Activated CD4-positive, alpha-beta T cell treated with anti-CD3 and anti-CD28 coated beads, Interleukin-2, amount 50 U/mL, for 16 hours (primary cell): ENCODE measurements at places on chromosomes 2 and 18.

DNA sequence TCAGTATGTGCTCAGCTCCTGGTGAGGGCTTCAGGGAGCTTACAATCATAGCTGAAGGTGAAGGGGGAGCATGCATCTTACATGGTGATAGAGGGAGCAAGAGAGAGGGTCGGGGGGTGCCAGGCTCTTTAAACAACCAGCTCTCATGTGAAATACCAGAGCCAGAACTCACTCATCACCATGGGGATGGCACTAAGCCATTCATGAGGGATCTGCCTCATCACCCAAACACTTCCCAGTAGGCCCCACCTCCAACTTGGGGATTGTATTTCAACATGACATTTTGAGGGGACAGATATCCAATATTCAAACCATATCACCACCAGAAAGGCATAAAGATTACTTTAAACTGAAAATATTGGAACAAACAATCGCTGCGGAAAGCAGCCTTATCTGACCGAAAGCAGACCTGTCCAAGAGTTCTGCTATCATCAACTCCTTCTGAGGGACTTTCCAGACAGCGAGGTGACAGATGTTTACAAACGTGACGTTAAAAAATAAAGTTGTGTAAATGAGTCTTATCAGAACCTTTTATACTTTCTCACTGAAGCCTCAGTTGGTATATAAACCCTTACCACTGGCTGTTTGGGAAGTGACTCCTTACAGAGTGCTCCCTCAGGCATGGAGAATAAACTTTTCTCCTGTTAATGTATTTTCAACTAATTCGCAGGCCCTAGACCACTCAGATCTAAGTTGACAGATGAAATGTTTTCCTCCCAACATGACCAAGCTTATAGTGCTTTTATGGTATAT lies 35.5 kb upstream of the PTH2R start:
- no peak for DNase-seq

DNA sequence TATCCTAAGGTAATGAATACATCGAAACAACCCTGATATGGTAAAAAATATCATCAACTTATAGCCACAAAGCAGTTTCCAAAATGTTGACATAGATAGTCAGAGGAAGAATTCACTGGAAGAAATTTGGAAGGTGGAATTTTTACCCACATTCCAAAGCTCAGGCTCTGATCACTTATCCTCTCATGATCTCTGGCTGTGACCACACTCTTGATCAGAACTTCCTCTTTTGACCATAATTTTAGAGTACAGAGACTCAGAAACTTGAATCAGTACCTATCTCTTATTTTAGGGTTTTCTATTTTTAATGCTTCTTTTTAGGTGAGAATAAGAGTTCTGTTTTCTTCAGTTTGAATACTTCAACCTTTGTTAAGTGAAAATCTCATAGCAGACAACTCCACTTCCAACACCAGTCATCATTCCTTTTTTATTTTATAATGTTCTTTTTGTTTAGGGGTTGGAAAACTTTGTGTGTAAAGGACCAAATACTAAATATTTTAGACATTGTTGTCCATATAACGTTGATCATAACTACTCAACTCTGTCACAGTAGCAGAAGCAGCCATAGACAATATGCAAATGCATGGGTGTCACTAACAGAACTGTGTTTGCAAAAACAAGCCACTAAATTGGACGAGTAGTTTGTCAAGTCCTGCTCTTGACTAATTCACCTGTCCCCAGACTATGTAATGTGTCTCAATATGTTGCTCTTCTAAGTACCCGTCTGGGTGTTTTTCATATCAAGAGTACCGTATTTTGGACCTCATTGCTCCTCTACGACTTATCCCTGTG lies 891.6 kb upstream of the CRIM1 start:
- no peak for DNase-seq

DNA sequence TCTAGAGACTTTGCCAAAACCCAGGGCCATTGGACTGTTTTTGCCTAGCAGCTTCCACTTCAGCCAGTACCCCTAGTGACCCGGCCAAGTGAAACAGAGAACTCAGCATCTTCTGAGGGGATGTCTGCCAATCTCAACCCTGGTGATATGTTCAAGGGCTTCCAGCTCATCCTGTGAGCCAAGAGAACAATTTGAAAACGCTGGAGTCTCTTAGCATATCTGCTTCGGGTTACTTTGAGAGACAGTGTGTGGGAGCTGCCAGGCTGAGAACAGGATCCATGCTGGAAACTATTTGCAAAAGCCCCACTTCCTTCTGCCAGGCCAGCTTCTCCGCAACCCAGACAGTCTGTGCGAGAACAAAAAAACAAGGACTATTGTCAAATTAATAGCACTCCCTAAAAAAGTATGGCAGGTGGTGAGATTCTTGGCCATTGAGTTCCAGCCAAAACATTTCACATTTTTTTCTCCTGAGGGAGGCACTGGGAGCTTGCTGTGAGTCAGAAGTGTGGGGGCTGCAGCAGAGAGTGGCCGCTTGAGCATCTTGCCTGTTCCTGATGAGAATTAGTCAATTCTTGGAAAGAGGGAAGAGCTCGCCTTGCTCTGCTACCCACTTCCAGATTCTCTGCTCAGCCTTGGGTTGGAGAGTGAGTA lies 395.6 kb upstream of the TRIB2 start:
- no peak for DNase-seq

GRCh38 chr2:81196383-81196851 lies 891.9 kb upstream of the LRRTM1 start:
- no peak for DNase-seq

- no peak for DNase-seq
These were observed 288.3 kb downstream of the RDH14 start for GRCh38 chr2:18272148-18272494.

- DNase-seq = no peak
These were observed 24.8 kb upstream of the EFEMP1 start for GRCh38 chr2:55948176-55948923.

DNA sequence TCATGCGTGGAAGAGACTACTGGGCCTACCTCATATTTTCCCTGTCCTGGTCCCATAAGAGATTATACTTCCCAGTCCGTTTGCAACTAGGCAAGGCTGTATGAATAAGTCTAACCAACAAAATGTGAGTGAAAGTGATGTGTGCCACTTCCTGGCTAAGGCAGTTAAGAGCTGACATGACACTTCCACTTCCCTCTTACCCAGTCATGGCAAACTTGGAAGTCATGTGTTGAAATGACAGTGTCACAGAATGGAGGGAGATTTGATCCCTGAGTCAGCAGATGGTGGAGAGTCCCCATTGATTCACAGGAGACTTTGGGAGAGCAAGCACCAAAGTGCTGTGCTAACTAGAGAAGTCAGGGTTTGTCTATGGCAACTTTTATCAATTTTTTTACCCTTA lies 36.4 kb downstream of the TACR1 start:
- peak; percentile 5 for DNase-seq
